WTC11 (cell line): ENCODE measurements at places on chromosomes 1 and 21. TPM values are rescaled to one million over a fixed set of nuclear protein-coding genes. Genes with fewer than 3 reads are reported as not detected.
A peak's percentile ranks its signal among the peaks of the same experiment; 100 is the strongest.

OVAAL gene
- total RNA-seq, result not detected in 3 replicates

COL24A1 gene
- 0.92 to 1.1 TPM (median 1.0 TPM) in 3 replicates for total RNA-seq

DNA sequence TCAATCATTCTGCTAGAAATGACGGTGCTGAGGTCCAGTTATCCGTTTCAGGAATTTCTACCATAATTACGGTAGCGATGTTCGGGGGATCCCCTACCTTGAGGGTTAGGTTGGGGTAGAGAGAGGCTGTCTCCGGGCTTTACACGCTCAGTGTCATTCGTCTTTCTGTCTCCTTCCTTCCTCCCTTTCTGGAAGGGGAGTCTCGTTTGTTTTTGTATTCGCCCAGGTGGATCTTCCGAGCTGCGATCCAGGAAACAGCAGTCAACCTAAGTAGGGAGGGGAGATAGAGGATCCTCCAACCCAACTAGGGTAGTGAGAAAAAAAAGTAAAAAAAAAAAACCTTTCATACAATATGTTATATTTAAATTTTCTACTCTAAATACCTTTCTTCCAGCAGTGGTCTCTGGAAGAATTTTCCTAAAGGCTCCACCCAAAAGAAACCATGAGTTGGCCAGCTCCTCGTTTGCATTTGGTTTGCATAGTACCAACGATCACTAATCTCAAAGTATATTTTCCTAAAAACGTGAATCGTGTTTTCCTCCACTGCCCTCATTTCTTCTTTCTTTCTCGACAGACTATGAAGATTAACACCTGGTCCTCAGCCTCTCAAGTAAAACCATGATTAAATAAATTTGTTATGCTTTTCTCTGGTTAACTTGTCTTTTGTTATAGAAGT lies 611 bp upstream of the PIK3C2B start:
- DNase-seq, result no peak

DNA sequence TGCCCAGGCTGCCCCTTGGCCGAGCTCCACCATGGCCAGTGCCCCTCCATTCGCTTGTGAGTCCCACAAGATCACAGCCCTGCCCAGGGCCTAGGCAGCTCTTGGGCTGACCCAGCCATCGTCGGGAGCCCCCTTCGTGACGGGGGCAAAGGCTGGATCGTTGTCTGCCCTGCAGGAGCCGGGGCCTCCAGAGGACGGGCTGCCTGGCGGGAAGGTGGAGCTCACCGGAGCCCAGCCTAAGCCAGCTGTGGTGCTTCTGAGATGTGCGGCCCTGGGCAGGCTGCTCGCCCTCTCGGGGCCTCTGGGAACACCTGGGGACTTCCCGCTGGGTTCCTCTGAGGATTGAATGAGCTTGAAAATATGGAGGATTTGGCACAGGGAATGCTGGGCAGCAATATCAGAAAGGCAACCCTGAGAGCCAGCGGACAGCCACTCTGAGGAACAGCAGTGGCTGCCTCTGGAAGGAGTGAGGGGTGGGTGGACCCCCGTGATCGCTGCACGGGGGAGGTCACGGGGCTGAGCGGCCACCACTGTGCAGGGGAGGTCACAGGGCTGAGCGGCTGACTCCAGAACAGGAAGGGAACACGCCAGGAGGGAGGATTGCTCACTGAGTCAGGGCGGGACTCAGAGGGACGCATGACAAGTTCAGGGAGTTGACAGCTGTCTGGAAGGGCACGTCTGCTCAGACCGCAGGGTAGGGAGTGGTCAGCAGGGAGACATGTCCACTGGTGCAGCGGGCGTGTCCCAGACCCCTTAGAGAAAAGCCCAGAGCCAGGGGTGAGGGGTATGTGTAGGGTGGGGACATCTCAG lies 19.3 kb downstream of the TP73 start:
- peak; percentile 15 for DNase-seq

CYP2J2 gene
- 0.46 to 0.96 TPM (median 0.92 TPM) in 3 replicates for total RNA-seq

PRRX1 gene
- total RNA-seq, result 0.14 to 0.31 TPM (median 0.14 TPM) in 3 replicates

PWP2 gene
- total RNA-seq, result 30.6 to 41.6 TPM (median 36.3 TPM) in 3 replicates

SFN gene
- total RNA-seq, result 8.0 to 14.3 TPM (median 8.0 TPM) in 3 replicates

CBS gene
- total RNA-seq, result 582 to 844 TPM (median 591 TPM) in 3 replicates

RC3H1 gene
- 24.1 to 25.7 TPM (median 25.4 TPM) in 3 replicates for total RNA-seq

DNA sequence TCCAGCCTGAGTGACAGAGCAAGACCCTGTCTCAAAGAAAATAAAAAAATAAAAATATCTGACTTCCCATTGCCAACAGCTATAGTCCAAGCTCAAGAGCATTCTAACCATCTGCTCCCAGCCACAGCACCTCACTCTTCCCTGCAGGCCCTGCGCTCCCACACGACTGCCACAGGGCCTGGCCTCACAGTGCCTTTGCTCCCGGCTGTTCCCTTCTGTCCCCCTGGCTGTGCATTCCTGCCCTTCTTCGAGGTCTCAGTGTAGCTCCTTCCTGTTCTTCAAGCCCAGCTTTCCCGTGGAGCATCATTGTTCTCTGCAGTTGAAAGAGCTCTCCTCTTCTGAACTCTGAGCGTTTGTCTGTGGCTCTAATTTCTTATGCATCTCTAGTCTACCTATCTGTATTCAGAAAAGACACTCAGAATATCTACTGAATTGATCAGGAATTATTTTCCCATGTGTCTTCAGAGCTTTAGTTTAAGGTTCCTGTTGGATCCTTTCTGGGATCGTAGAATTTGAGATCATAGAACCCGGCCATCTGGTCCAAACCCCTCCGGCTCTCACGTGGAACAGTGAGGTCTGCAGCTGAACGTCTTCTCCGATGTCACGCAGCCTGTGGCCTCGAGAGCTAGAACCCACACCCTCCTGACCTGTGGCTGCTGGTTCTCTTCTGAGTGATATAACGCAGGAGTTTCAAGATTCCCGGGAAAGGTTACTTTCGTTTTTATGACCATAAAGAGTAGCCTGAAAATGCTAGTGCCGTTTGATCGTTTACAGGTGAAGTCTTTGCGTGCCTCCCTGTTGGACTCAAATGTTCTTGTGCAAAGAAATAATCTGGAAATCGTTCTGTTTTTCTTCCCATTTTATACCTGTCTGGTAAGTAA lies 54.4 kb downstream of the DOP1B start:
- no peak for DNase-seq

GRCh38 chr1:96538111-96538641 lies 183.4 kb upstream of the PTBP2 start:
- no peak for DNase-seq

GRCh38 chr1:203625628-203626019 lies 1.0 kb upstream of the ATP2B4 start:
- DNase-seq, result no peak

DNA sequence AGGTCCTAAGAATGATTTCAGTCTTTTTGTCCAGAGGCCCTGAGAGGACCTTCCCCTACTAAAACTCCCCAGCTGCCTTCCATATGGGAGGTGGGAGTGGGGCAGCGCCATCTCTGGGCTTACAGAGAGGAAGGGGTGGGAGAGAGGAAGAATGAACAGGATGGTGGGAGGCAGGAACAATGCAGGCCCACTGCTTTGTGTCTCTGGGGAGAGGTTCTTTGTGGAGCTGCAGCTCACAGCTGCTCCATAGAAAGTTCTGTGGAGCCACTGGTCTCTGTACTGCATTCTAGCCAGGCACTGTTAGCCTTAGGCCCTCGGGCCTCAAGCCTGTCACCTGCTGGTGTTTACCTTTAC lies 43.6 kb upstream of the A3GALT2 start:
- no peak for DNase-seq

DNA sequence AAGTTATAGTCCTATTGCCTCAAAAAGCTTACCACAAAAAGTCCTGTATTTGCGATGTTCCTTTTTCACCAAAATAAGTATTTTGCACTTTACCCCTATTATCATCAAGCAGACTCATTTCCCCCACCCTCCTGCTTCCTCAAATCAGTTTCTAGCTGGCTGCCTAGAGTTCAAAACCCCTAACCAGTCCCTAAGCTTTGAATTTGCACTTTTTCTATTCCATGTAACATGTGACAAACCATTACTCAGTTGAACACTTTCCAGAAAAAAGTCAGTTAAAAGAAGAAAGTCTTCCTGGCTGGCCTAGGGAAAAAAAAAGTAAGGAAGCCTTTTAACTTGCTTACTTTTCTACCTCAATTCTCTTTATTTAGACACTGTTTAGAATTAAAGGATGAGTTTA lies 8.2 kb downstream of the CEP170 start:
- DNase-seq, result no peak

ARMH1 gene
- total RNA-seq, result 0.74 to 1.6 TPM (median 0.78 TPM) in 3 replicates

DNA sequence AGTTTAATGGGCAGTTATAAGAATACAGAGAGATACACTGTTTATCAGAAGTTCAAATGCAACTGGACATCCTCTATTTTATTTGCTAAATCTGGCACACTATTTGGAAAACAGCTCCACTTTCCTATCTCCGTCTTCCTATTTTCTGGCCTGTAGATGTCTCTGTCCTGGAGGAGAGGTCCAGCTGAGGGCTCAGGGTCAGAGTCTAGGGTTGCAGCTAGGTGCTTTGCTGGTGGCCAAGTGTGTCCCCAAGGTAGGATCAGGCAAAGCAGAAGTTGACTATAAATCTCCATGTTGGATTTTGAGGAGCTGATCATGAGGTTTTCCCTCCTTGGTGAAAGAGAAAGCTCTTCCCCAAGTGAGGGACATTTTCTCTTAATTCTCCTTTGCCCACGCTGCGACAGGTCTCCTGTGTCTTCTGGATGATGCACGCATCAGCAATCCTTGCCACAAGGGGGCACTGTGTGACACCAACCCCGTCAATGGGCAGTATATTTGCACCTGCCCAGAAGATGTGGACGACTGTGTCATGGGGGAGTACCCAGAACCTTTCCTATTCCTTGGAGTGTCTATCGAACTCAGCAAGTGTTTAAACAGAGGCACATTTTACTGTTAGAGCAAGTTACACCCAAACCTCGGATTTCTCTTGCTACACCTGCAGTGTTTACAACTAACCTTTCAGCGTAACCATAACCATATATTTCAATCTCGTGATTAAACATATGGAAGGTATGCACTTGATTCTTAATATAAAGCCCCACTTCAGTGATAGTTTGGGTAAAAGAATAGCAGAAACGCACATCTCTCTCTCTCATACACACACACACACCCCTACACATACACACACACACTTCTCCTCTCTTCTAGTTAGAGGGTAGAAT lies 10.2 kb downstream of the ADAM30 start:
- peak; percentile 81 for DNase-seq

DNA sequence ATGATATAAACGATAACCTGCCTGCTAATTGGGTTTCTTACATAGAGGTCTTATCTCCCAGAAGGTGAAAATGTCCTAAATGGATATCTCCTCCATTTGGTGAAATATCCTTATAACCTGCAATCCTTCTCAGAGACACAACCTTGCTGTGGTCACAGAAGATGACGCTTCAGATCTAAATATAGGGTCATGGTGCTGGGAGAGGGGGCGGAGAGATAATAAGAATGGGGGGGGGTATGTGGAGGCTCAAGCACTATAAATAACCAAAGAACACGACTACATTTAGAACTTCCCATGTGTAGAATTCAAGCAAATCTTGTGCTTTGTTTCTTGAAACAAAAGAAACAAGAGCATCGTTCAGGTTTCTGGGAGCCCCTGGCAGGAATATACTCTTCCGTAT lies 260.6 kb upstream of the ESRRG start:
- DNase-seq, result no peak

DNA sequence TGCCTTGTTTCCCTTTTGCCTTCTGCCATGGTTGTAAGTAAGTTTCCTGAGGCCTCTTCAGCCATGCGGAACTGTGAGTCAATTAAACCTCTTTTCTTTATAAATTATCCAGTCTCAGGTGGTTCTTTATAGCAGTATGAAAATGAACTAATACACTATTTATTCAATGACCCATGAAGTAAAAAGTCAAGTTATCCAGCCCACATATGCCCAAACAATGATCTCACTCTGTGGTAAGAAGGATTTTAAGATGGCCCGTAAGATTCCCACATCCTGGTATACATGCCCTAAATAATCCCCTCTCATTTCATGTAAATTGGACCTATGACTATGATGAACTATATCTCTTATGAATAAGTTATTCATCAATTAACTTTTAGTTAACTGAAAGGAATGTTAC lies 1008.3 kb upstream of the B3GALT2 start:
- DNase-seq, result no peak

GRCh38 chr1:223815865-223816264 lies 29.9 kb downstream of the TP53BP2 start:
- DNase-seq, result no peak

DNA sequence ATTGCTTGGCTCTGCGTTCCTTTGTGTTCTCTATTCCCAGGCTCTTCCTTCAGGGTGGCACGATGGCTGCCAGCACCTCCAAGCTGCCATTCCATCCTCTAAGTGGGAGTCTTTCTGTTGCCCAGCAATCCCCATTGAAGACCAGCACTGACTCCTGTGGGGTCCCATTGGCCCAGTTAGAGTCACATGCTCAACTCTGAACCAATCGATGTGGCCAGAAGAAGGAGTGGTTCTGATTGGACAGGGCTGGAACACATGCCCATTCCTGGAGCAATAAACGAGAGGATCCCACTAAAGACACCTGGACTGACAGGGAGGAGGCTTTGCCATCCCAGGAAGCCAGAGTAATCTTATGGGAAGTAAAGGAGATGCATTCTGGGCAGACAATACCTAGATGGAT lies 97.2 kb upstream of the IGSF21 start:
- DNase-seq, result no peak

GRCh38 chr1:25881266-25881665 lies 5.8 kb upstream of the PAQR7 start:
- no peak for DNase-seq

GJA9 gene
- not detected in 3 replicates for total RNA-seq

DNA sequence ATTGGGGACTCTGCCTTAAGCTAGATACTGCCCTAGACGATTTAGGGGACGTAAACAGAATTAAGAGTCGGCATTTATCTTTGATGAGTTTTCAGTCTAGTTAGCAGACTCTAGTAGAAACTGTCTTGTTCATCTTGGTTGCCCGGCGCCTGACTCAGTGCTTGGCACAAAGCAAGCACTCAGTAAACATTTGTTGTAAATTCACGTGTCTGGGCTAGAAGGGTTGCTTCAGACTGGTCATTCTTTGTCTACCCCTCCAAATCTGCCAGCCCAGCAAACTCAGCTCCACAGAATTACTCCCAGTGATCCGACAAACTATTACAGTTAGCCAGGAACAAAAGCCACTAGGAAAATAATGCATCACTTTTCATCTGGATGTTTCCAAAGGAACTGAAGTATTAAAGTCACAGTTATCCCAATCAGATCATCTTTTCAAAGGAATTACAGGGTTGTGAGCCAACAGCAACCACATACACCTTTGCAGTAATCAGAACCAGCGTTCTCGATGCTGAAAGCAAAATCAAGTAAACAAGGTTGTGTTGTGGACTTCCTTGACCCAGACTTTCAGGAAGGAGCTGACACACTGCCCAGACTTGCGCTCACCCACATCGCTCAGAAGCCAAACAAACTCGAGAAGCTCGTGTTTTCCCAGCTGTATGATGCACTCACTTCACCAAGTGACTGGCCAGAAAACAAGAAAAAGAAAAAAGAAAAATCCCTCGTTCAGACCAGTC lies 66.5 kb upstream of the GADD45A start:
- DNase-seq, result no peak

DNA sequence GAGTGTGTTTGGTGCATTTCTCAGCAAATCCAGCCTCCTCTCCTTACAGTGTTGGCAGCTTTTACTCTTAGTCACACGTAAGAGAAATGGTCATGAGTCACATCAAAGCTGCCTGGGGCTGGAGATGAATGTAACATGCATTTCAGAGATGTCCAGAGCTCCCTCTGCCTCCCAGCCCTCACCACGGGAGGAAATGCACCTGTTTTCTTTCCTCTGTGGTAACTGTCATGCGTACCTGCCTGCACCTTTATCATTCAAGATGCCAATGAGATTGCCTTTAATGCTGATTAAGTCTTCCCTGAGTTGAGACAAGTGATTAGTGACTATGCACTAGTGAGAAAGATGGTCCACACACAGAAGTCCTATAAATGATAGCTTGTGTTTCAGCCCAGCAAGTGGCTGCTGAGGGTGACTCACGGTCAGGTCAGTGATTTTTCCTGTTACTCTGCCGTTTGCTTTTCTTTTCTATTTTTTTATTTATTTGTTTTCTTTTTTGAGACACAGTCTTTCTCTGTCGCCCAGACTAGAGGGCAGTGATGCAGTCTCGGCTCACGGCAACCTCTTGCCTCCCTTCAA lies 277.3 kb upstream of the FMN2 start:
- DNase-seq, result peak; percentile 30
